ENCODE measurements at places on chromosomes 6 and 20.
A peak's percentile ranks its signal among the peaks of the same experiment; 100 is the strongest.

GRCh38 chr6:155939253-155939652 lies 483.6 kb upstream of the NOX3 start:
- DNase-seq: no peak

- peak; percentile 96 for DNase-seq
These were observed 89.7 kb upstream of the EPB41L1 start for GRCh38 chr20:36064658-36065426.

DNA sequence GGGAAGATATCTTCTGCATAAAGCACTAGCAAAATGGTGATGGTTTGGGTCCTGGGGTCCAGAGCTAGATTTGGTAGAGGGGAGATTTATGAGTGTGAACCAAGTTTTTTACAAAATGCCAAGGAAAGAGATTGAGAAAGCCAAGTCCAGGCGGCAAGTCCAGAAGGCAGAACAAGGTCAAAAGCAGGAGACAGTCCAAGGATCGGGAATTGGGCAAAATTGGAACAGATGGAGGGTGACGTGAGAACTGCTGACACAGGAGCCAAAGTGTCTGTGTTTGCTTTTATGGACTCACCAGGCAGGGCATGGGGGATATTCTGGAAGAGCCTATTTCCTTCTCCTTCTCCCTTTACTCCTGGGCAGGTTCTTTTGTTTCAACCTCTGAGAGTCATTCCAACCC lies 4.1 kb downstream of the NHLRC1 start:
- DNase-seq: no peak

GRCh38 chr6:74979065-74979766 lies 226.6 kb downstream of the COL12A1 start:
- no peak for DNase-seq

GRCh38 chr6:110492584-110492983 lies 16.2 kb upstream of the SLC22A16 start:
- no peak for DNase-seq

- no peak for DNase-seq
These were observed 4.2 kb upstream of the VAPB start for GRCh38 chr20:58384821-58385220.

All from activated CD4-positive, alpha-beta T cell treated with anti-CD3 and anti-CD28 coated beads for 4 hours (primary cell).